Astrocyte of the spinal cord (primary cell): ENCODE measurements at places on chromosomes 11 and 22.

DNA sequence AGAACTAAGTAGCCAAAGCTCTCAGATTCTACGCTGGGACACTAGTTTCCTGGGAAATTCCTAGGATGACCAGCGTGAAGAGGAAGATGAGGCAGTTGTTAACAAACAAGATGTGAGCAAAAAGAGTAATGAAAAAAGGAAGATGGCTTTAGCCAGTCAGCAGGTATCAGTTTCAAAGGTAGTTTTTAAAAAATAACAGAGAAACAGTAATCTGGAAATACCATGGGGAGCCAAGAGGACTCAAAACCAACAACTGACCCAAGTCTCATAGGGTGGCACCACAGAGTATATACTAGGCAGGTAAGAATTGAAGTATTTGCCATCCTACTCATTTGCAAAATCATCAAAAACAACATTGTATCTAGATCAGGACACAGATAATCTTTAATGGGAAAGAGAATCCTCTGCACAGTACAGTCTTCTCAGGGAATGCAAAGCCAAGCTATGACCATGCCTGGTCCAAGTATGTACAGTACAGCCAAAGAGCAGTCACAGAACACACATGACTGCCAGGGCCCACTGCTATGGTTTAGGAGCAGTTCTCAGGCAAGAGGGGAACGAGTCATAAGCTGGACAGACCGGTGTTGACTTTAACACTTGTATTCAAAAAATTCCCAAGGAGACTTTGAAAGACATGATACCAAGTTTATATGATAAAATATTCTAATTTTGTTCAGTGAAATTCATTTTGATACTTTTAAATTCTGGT is 20.6 kb downstream of the MSANTD4 start:
- no peak for DNase-seq

- DNase-seq: no peak
Observed at GRCh38 chr11:48098024-48098423, 117.7 kb downstream of the PTPRJ start.

GRCh38 chr11:126607776-126608541 is 252.5 kb downstream of the ST3GAL4 start:
- DNase-seq: no peak

DNA sequence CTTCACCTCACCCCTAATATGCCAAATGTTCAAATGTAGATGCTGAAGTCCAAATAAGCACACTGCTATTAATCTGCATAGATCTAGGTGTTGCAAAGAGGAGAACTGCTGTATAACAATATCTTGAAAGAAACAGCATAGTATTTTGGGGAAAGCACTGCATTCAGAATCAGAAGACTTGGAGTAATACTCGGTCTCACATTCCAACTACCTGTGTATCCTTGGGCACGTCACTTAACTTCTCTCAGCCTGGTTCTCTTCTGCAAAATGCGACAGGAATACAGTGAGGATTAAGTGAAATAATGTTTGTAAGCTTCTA is 332 bp upstream of the HMGXB4 start:
- no peak for DNase-seq

DNA sequence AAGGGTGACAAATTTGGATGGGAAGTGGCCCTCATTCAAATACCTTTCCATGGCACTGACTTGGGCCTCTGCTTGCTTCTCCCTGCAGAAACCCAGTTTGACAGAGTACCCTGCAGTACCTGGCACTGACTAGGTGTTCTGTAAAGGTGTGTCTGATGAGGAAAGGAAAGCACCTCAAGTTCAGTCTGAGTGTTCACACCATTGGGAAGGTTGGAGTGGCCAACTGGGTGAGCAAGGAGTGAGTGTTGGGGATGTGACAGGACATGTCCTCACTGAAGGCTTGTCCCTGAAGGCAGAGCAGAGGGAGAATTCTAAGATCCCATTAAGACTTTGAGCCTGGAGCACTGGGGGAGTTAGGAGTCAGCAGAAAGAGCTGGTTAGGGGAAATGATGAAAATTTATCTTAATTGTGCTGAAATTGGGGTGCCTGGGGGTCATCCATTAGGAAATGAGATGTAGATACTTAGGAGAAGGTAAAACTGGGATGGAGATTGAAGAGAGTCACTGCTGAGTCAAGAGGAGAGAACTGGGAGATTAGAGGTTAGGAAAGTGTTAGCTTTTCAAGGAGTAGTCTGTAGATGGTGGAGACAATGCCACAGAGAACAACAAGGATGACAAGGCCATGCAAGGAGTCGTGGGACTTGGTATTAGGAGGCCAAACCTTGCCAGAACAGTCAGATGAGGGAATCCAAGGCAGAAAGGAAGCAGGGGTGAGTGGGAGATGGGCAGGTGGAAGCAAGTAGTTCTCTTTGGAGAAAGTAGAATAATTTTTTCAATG is 6.1 kb downstream of the SREBF2 start:
- no peak for DNase-seq

DNA sequence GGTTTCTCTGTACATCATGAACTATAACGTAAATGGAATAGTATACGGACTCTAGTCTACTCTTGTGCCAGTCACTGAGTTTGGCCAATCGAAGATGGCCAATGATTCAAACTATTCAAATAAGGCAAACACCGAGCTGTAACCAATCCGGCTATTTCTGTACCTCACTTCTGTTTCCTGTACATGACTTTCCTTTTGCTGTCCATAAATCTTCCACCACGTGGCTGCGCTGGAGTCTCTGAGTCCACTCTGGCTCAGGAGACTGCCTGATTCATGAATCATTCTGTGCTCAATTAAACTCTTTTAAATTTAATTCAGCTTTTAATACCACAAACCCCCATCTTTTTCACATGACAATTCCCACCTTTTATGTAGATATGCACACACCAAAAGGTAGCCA is 1.5 kb upstream of the JAML start:
- DNase-seq: no peak

DNA sequence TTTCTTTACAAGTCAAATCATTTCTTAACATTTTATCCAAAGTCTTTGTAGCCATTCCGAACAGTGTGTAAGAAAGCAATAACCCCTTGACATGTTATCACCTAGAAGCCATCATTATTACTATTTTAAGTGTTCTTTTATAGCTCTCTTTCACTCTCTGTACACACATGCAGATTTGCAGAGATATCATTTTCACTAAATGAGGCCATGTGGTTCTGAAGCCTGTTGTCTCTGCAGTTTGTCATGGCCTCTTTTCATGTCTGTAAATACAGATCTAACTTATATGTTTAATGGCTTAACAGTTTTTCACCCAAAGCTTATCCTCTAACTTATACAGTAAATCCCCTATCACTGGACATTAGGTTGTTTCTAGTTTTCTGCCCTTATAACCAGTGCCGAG is 166.8 kb downstream of the MYO18B start:
- DNase-seq: no peak

- no peak for DNase-seq
Observed at GRCh38 chr22:47693606-47694005, 931.2 kb downstream of the TBC1D22A start.
